ENCODE measurements at places on chromosomes 12 and 14. TPM values are rescaled to one million over a fixed set of nuclear protein-coding genes. Genes with fewer than 3 reads are reported as not detected.
A peak's percentile ranks its signal among the peaks of the same experiment; 100 is the strongest.

DNA sequence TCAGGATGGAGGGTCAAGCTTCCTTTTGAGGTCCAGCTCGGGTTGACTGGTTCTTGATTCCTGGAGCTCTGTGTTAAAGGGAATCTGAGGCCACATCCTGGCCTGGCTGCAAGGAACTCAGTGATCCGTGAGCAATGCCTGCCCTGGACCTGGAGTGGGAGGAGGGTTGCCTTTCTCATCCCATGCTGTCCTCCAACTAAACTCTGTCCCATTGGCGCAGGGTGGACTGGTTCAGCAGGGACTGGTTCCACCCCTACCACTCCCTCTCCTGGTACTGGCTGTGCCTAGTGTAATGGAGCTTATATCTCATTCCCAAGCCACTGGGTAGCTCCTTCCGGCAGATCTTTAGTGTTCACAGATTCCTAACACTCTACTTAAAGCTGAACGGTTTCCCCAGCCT is 3.9 kb upstream of the CMKLR1 start:
- DNase-seq, result no peak
- H3K27me3 ChIP-seq, result peaks cover 15% of the 10 kb centered on the region
- no peak overlapping the region for H3K27ac ChIP-seq
- H3K36me3 ChIP-seq, result no peaks in the 10 kb centered on the region
- H3K4me1 ChIP-seq, result peaks cover 3% of the 10 kb centered on the region

The SYCP3 gene
- total RNA-seq, result 0.16 TPM

GRCh38 chr14:101183376-101184103 is 280.0 kb upstream of the RTL1 start:
- H3K4me1 ChIP-seq, result no peaks in the 10 kb centered on the region
- peaks cover 2% of the 10 kb centered on the region for H3K27me3 ChIP-seq
- H3K4me3 ChIP-seq, result no peak overlapping the region
- no peak overlapping the region for H3K27ac ChIP-seq

- DNase-seq, result peak; percentile 92
- H3K4me3 ChIP-seq, result peak within 1 kb of the TSS; percentile 74
- peaks cover 14% of the 10 kb centered on the region for H3K4me1 ChIP-seq
- H3K27me3 ChIP-seq, result peaks cover 50% of the 10 kb centered on the region
- peak within 1 kb of the TSS; percentile 39 for H3K27ac ChIP-seq
- no peaks in the 10 kb centered on the region for H3K36me3 ChIP-seq
Observed at GRCh38 chr12:15789220-15790171, at the start of gene EPS8. EPS8 (minus strand) TSS chr12:15789388; CDS start chr12:15682951, 106,437 bp downstream.

The INSM2 gene
- not detected for total RNA-seq

- H3K27ac ChIP-seq, result no peak overlapping the region
- no peak overlapping the region for H3K4me3 ChIP-seq
- no peak for DNase-seq
- H3K36me3 ChIP-seq, result no peaks in the 10 kb centered on the region
- H3K4me1 ChIP-seq, result peaks cover 13% of the 10 kb centered on the region
- peaks cover 2% of the 10 kb centered on the region for H3K27me3 ChIP-seq
Observed at GRCh38 chr12:49198431-49199155, 9.7 kb upstream of the TUBA1A start.

DNA sequence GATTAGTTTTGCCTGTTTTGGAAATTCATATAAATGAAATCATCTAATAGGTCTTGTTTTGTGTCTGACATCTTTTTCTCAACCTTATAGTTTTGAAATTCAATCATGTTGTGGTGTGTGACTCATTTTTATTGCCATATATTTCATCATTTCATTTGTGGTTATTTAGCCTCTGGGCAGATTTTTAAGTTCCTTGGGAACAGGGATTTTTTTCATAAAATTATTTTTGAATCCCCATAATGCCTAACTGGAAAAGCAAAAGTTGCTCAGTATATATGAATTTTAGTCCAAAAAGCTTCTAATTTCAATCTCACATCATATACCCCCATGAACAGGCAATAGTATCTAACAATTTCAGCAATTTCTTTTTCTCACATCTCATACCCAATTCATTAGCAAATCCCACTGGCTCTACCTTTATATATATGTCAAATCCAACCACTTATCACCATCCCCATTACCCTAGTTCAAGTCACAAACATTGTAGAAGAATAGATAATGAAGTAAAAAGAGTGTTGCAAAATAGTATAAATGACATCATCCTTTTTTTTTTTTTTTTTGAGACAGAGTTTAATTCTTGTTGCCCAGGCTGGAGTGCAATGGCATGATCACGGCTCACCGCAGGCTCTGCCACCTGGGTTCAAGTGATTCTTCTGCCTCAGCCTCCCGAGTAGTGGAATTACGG is 2.6 kb upstream of the OR6J1 start:
- H3K27me3 ChIP-seq, result no peaks in the 10 kb centered on the region
- no peak for DNase-seq
- peaks cover 8% of the 10 kb centered on the region for H3K4me1 ChIP-seq
- no peaks in the 10 kb centered on the region for H3K36me3 ChIP-seq
- H3K27ac ChIP-seq, result peak overlapping the region; percentile 77
- H3K4me3 ChIP-seq, result no peak overlapping the region

The GLI1 gene
- total RNA-seq, result 0.40 TPM

DNA sequence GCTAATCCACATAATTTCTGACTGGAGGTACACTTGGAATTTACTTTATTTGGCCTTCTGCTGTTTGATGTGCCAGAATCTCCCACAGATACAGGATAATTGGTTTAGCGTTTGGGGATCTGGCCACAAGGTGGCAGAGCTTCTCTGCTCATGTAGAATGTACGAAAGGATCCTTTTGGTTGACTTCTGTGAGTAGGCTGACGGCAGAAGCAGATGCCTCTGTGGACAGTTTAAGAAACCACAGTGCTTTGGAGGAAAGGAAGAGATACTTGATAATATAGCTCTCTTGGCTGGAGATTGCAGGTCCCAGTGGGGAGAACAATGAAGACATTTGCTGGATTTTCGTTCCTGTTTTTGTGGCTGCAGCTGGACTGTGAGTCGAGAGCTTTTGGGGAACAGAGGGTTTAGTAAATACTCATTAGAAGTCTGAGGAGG is 75.3 kb upstream of the OR4E1 start:
- peak overlapping the region; percentile 52 for H3K4me3 ChIP-seq
- DNase-seq, result peak; percentile 75
- H3K4me1 ChIP-seq, result peaks cover 9% of the 10 kb centered on the region

GRCh38 chr12:106711316-106711715 is 63.2 kb upstream of the RIC8B start:
- no peaks in the 10 kb centered on the region for H3K27me3 ChIP-seq
- H3K36me3 ChIP-seq, result no peaks in the 10 kb centered on the region
- no peak for DNase-seq
- no peak overlapping the region for H3K27ac ChIP-seq
- H3K4me1 ChIP-seq, result no peaks in the 10 kb centered on the region
- no peak overlapping the region for H3K4me3 ChIP-seq
